ENCODE measurements at places on chromosomes 12 and 14. TPM values are rescaled to one million over a fixed set of nuclear protein-coding genes. Genes with fewer than 3 reads are reported as not detected.

CBLN3 gene
- not detected for polyA plus RNA-seq

GRCh38 chr14:75700295-75700694, 39.2 kb downstream of the TTLL5 start:
- no peak overlapping the region for H3K4me3 ChIP-seq
- no peaks in the 10 kb centered on the region for H3K4me1 ChIP-seq
- no peak overlapping the region for H3K27ac ChIP-seq
- DNase-seq: no peak

LALBA gene
- polyA plus RNA-seq: not detected

GRCh38 chr14:101118233-101118632, 214.7 kb upstream of the RTL1 start:
- H3K27ac ChIP-seq: no peak overlapping the region
- no peak for DNase-seq
- H3K27me3 ChIP-seq: peaks cover 12% of the 10 kb centered on the region
- H3K36me3 ChIP-seq: no peaks in the 10 kb centered on the region
- no peak overlapping the region for H3K4me3 ChIP-seq
- no peaks in the 10 kb centered on the region for H3K4me1 ChIP-seq

DNA sequence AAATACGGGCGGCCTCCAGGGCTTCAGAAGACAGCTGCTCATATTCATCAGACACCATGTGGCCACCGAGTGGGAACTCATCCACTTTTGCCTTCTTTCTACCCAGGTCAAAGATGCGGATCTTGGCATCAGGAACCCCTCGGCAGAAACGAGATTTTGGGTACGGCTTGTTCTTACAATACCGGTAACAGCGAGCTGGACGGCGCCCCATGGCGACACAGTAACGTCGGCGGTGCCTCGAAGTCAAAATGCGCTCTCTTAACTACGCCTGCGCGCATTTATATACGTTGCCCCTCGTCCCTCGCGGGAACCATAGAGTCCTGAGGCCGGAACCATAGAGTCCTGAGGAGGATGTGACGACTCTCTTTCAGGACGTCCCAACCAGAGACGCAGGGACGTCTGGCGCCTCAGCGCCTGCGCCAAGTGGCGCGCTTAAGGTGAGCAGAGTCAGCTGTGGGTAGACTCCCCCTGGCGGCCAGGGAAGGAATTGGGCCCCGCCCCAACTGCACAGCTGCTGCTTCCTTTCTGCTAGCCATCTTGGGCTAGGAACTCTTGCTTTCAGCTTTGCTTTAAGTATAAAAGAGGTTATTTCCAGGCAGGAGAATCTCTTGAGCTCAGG, at the start of gene RPL10L:
RPL10L (minus strand) TSS at position 256 of the 619 bp plus-strand sequence; CDS start at position 211, 45 bp downstream.
- H3K27me3 ChIP-seq: no peaks in the 10 kb centered on the region
- no peak within 1 kb of the TSS for H3K27ac ChIP-seq
- no peak for DNase-seq
- H3K4me1 ChIP-seq: no peaks in the 10 kb centered on the region
- no peak within 1 kb of the TSS for H3K4me3 ChIP-seq
- no peaks in the 10 kb centered on the region for H3K36me3 ChIP-seq

GALNT6 gene
- 24.8 TPM for polyA plus RNA-seq

DNA sequence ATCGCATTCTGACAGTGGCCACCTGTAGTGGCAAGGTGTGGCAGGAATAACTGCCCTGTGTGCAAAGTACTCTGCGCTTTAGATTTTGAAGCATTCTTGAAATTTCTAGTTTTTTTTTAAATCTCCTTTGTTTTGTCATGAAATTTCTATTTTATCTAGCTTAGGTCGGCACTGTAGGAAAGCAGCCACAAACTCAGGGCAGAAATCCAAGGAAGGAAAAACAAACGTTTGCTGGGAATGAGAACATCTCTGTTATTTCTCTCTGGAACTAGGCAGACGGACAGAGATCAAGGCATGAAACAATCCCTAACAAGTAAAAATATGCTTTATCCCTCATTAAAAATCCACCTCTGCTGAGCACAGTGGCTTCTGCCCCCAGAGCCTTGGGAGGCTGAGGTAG, 1.3 kb upstream of the NR2C1 start:
- no peaks in the 10 kb centered on the region for H3K36me3 ChIP-seq
- H3K4me1 ChIP-seq: no peaks in the 10 kb centered on the region
- no peak overlapping the region for H3K27ac ChIP-seq
- DNase-seq: no peak
- no peak overlapping the region for H3K4me3 ChIP-seq

GRCh38 chr12:108768591-108769500, 37.5 kb upstream of the CORO1C start:
- no peak overlapping the region for H3K4me3 ChIP-seq
- no peaks in the 10 kb centered on the region for H3K27me3 ChIP-seq
- no peaks in the 10 kb centered on the region for H3K4me1 ChIP-seq
- H3K27ac ChIP-seq: no peak overlapping the region

- no peak overlapping the region for H3K4me3 ChIP-seq
- DNase-seq: no peak
- no peaks in the 10 kb centered on the region for H3K36me3 ChIP-seq
- H3K27ac ChIP-seq: no peak overlapping the region
- peaks cover 7% of the 10 kb centered on the region for H3K27me3 ChIP-seq
Measured at GRCh38 chr12:50066402-50066801, 9.0 kb downstream of the ASIC1 start.

Data from small intestine (tissue), 16 donors.